ENCODE measurements at places on chromosomes 1 and 21. TPM values are rescaled to one million over a fixed set of nuclear protein-coding genes. Genes with fewer than 3 reads are reported as not detected.

TENT5C gene
- 0.34 TPM for total RNA-seq

MTMR11 gene
- total RNA-seq = 3.1 TPM

CYP4X1 gene
- 2.3 TPM for total RNA-seq

HOOK1 gene
- 16.9 TPM for total RNA-seq

MAN1C1 gene
- total RNA-seq = 0.34 TPM

ANGPTL1 gene
- total RNA-seq = not detected

SPRR2E gene
- total RNA-seq = 21.5 TPM

SLAMF8 gene
- not detected for total RNA-seq

DMRTA2 gene
- 14.2 TPM for total RNA-seq

CC2D1B gene
- total RNA-seq = 27.0 TPM

CD53 gene
- not detected for total RNA-seq

ATP6V1G3 gene
- total RNA-seq = not detected

MSH4 gene
- 1.1 TPM for total RNA-seq

MATN1 gene
- not detected for total RNA-seq

SERPINC1 gene
- total RNA-seq = not detected

SFN gene
- 1,116 TPM for total RNA-seq
